Sigmoid colon (tissue), 7 donors: ENCODE measurements at places on chromosomes 6 and 20. TPM values are rescaled to one million over a fixed set of nuclear protein-coding genes. Genes with fewer than 3 reads are reported as not detected.
A peak's percentile ranks its signal among the peaks of the same experiment; 100 is the strongest.

DNA sequence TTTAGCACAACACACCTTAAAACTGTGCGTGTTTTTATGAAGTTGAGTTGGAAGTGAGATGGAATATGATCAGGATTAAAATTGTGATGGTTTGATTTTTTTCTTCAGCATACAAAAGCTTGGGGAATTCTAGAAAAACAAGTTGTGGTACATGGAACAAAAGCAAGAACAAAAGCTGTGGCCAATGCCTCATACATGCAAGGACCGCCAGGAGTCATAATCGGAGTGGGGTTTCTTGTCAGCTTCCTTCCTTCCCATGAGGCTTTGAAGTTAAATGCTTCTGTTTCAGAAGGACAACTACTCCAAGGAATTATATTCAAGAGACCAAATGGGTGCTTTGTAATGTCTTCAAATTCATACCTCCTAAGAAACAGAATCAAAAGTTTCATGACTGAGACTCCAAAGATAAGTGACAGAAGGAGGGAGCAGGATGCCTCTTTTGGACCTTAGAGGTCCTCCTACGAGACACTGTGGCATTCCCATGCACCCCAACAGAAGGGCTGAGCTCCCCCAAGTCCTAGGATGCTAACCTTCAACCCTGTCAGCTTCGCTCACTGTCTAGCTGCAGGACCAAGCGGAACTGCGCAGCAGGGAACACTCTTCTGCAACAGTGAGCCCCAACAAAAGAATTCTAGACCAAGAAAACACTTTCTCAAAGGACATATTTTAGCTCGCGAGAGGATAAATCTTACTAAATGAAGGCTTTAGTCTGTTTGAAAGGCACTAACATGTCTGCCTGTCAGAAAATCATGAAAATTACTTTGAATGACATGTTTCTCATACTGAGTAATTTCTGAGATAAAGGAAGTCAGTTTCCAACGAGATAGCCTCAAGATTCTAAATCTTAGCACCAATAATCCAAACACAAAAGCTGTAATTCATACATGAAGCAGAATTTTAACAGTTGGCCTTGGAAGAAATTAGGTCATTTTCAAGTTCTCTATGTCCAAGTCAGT, 108.5 kb upstream of the NHSL1 start:
- no peaks in the 10 kb centered on the region for H3K4me1 ChIP-seq
- H3K27ac ChIP-seq: no peak overlapping the region
- no peaks in the 10 kb centered on the region for H3K27me3 ChIP-seq

DNA sequence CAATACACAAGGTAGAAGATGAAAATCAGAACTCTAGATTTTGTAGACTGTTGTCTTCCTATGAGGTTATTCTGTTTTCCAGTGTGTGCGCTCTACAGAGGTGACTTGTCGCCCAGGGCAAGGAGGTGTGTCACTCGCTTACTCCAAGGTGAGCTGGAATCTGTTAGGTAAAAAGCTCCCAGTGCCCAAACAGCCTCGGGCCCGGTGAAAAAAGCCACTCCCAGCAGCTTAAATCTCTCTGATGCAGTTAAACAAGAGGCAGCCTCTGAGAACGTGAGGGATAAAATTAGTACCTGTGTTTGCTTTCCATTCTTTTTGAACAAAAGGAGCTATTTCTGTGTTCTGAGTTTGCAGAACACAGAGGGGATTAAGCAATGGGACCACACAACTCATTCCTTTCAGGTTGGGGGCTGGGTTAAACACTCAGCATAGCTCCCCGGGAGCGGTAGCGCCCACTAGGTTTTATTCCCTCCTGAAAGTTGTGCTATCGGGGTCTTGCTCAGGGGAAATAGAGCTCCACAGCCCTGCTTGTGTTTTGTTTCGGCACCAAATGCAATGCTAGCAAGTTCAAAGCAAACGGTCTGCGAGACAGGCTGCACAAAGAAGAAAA, 181.2 kb downstream of the FOXA2 start:
- no peak for DNase-seq
- H3K27me3 ChIP-seq: peaks cover 18% of the 10 kb centered on the region
- peak overlapping the region; percentile 8 for H3K4me3 ChIP-seq
- no peaks in the 10 kb centered on the region for H3K4me1 ChIP-seq

GRCh38 chr6:108868647-108869046, 20.4 kb downstream of the ARMC2 start:
- no peak overlapping the region for H3K4me3 ChIP-seq
- H3K27me3 ChIP-seq: no peaks in the 10 kb centered on the region

Gene HLA-DPA1
- polyA plus RNA-seq: 49.2 TPM

DNA sequence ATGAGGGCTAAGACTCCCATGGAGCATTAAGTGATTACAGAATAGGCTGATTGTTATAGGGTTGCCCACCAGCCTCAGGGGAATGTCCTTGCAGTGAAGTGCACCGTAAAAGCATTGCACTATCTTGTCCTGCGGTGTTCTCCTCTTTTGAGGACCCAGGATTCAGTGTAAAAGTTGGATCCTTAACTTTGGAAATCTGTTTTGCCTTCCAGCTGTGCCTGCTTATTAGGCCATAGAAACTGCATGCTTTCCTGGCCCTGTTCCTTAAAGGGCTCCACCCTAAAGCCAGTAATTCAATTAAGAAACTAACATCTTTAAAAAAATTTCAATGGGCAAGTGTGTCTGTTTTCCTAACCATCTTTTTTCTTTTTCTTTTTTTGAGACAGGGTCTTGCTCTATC, 25.4 kb upstream of the NOTCH4 start:
- no peaks in the 10 kb centered on the region for H3K36me3 ChIP-seq
- DNase-seq: no peak
- no peak overlapping the region for H3K27ac ChIP-seq
- H3K4me1 ChIP-seq: peaks cover 11% of the 10 kb centered on the region

- DNase-seq: no peak
- H3K36me3 ChIP-seq: no peaks in the 10 kb centered on the region
- H3K4me1 ChIP-seq: no peaks in the 10 kb centered on the region
- no peak overlapping the region for H3K27ac ChIP-seq
- no peak overlapping the region for H3K4me3 ChIP-seq
- H3K27me3 ChIP-seq: no peaks in the 10 kb centered on the region
Measured at GRCh38 chr6:16181439-16182297, 52.8 kb downstream of the MYLIP start.

Gene HINT3
- 15.0 TPM for polyA plus RNA-seq

GRCh38 chr20:49380337-49380780, 102.1 kb downstream of the KCNB1 start:
- H3K4me3 ChIP-seq: no peak overlapping the region
- peak overlapping the region; percentile 77 for H3K27ac ChIP-seq
- no peaks in the 10 kb centered on the region for H3K36me3 ChIP-seq
- H3K27me3 ChIP-seq: no peaks in the 10 kb centered on the region
- no peaks in the 10 kb centered on the region for H3K4me1 ChIP-seq

DNA sequence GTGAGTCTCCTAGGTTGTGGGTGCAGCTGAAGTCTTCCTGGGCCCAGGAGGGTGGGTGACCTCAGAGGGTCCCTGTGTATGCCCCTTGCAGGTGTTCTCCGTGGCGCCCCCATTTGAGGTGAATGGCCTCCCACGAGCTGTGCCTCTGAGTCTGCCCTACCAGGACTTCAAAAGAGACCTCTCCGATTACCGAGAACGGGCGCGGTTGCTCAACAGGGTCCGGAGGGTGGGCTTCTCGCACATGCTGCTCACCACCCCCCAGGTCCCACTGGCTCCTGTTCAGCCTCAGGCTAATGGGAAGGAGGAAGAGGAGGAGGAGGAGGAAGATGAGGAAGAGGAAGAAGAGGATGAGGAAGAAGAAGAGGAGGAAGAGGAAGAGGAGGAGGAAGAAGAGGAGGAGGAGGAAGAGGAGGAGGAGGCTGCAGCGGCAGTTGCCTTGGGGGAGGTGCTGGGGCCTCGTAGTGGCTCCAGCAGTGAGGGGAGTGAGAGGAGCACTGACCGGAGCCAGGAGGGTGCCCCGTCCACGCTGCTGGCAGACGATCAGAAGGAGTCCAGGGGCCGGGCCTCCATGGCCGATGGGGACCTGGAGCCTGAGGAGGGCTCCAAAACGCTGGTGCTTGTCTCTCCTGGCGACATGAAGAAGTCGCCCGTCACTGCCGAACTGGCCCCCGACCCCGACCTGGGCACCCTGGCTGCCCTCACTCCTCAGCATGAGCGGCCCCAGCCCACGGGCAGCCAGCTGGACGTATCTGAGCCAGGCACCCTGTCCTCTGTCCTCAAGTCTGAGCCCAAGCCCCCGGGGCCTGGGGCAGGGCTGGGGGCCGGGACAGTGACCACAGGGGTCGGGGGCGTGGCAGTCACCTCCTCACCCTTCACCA, 15.2 kb upstream of the SLC22A7 start:
- H3K27ac ChIP-seq: no peak overlapping the region
- H3K4me1 ChIP-seq: peaks cover 9% of the 10 kb centered on the region
- H3K27me3 ChIP-seq: peaks cover 19% of the 10 kb centered on the region

Gene PERP
- polyA plus RNA-seq: 21.7 TPM
